ENCODE measurements at places on chromosomes 4 and X. TPM values are rescaled to one million over a fixed set of nuclear protein-coding genes. Genes with fewer than 3 reads are reported as not detected.

- DNase-seq = no peak
Measured at GRCh38 chrX:7131621-7132020, 15.9 kb upstream of the STS start.

- DNase-seq = no peak
Measured at GRCh38 chrX:153055871-153056749, at the start of gene PNMA3. Gene PNMA3, plus strand, starts transcription at chrX:153056470. Its CDS starts 586 bp downstream, at chrX:153057056.

DNA sequence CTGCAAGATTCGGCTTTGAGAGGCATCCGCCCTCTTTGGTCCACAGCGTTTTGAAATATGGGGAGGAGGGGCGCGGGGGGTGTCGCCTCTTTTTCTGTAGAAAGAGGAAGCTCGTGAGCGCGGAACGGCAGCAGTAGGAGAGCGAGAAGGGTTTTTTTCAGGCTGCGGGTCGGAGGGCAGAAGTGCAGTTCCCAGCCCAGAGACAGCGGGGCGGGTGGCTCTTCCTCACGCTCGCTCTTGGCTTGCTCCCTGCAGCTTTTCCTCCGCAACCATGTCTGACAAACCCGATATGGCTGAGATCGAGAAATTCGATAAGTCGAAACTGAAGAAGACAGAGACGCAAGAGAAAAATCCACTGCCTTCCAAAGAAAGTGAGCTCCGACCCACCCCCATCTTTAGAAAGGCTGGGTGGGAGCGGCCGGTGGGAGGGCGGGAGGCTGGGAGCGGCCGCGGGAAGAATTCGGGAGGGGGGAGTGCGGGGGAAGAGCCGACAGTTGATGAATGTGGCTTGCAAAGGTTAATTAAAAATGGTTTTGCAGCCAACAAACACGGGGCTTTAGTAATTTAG lies 1.2 kb downstream of the TMSB4X start:
- no peak for DNase-seq

- no peak for DNase-seq
Measured at GRCh38 chrX:75968293-75968692, 183.2 kb upstream of the MAGEE2 start.

DNA sequence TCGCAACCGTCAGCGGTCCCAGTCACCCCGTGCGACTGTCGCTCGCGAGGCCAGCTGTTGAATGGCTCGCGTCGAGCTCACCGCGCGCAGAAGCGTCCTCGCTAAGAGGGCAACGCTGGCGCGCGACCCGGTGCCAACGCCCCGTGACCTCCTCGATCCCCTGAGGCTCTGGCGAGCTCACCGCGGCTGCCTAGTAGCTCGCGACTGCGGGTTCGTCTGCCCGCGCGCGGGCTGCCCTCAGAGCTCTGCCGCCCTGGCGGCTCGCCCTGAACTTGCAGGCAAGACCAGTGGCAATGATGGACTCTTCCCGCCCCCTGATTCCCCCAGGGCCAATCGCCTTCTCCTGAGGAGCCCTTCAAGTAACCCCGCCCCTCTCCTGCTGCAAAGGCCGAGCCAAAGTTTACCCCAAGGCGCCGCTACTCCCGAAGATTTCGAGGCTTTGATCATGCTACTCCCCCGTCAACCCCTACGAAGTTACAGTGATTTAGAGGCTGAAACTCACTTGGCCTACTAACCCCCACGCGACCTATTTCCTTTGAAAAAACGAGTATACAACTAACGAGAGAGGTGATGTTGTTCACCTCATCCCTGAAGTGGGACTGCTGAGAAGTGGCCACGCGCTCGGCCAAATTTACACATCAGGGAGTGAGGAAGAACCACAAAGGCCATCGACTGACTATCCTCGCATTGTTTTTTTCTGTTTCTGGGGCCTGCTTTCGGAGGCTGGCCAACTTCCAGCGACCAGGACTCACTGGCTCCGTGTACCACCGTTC lies 37.5 kb downstream of the PGRMC1 start:
- no peak for DNase-seq

GRCh38 chrX:10761447-10761846 lies 141.1 kb upstream of the MID1 start:
- no peak for DNase-seq

DNA sequence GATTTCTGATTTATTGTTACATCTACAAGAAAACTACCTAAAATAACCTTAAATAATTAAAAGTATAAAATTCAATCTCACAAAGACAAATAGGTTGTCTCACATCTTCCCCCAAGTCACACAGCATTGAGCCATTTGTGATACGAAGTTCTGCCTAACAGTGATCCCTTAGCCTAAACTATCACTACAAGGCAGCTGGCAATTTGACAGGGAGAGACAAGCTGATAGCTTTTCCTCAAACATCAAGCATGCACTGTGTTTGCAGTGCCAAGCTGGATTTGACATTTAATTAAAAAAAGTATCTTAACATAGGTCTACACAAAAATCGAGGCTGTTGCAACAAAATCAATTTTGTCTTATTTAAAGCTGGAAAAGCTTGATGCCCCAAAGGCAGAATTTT lies 464.7 kb upstream of the TRAM1L1 start:
- DNase-seq = no peak

- no peak for DNase-seq
Measured at GRCh38 chrX:44568196-44568595, 25.5 kb upstream of the FUNDC1 start.

DNA sequence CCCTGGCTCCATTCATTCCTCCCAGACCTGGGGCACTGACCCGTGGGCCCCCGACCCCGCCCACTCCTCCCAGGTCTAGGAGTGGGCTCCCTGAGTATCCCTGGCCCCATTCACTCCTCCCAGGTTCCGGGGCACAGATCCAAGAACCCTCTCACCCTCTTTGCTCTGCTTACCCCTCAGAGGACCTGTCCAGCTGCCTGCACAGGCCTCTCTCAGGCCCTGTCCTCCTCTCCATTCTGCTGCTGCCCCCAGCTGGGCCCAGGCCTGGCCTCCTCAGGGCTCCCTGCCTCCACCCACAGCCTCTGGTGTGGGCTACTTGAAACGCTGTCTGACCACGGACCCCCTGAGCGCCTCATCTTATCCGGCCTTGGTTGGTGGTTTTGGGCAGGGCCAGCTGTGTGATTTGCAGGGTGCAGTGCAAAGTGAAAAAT lies 217.7 kb upstream of the PSAPL1 start:
- DNase-seq = no peak

- DNase-seq = no peak
Measured at GRCh38 chrX:16386126-16386525, 218.8 kb downstream of the MAGEB17 start.

- no peak for DNase-seq
Measured at GRCh38 chr4:78638337-78639172, 87.0 kb downstream of the ANXA3 start.

GRCh38 chr4:12137575-12137974 lies 708.9 kb upstream of the HS3ST1 start:
- no peak for DNase-seq

PDE6B gene
- total RNA-seq = 0.86 TPM

TMPRSS11B gene
- total RNA-seq = not detected

RBMXL3 gene
- total RNA-seq = not detected

MAGED4 gene
- 0.61 TPM for total RNA-seq
